ENCODE measurements at places on chromosomes 5 and 9. TPM values are rescaled to one million over a fixed set of nuclear protein-coding genes. Genes with fewer than 3 reads are reported as not detected.

Gene PCDHB6
- 1.1 TPM for polyA plus RNA-seq

Gene CRB2
- polyA plus RNA-seq: 0.51 TPM

Gene PPP2R2B
- 9.8 TPM for polyA plus RNA-seq

Gene FAM81B
- not detected for polyA plus RNA-seq

Gene UBE2QL1
- 0.46 TPM for polyA plus RNA-seq

Gene HDHD3
- polyA plus RNA-seq: 32.2 TPM

Gene HAPLN1
- polyA plus RNA-seq: 0.37 TPM

Gene ST6GALNAC6
- 105 TPM for polyA plus RNA-seq

Gene CCNO
- 2.8 TPM for polyA plus RNA-seq

Gene FOXD4L3
- polyA plus RNA-seq: not detected

Gene PTGES
- 26.8 TPM for polyA plus RNA-seq

Gene SLC45A2
- not detected for polyA plus RNA-seq

Gene EGR1
- polyA plus RNA-seq: 438 TPM

Gene SPINK13
- not detected for polyA plus RNA-seq

Gene PCA3
- 6.1 TPM for polyA plus RNA-seq

Gene ADAMTS19
- 1.7 TPM for polyA plus RNA-seq

Gene SPINK5
- polyA plus RNA-seq: 0.56 TPM

Gene TNFSF8
- polyA plus RNA-seq: 1.4 TPM
